ENCODE measurements at places on chromosomes 2 and 18.

GRCh38 chr2:157182204-157182709 is 75.2 kb upstream of the GALNT5 start:
- no peak for DNase-seq

GRCh38 chr2:1944986-1945385 is 200.7 kb upstream of the PXDN start:
- no peak for DNase-seq

GRCh38 chr18:58105888-58106260 is 61.8 kb downstream of the NEDD4L start:
- no peak for DNase-seq

GRCh38 chr18:27652480-27653121 is 467.5 kb upstream of the CHST9 start:
- DNase-seq, result no peak

GRCh38 chr2:129796225-129796624 is 183.2 kb upstream of the RAB6C start:
- no peak for DNase-seq

- no peak for DNase-seq
Measured at GRCh38 chr2:57979158-57979557, 67.4 kb upstream of the VRK2 start.

DNA sequence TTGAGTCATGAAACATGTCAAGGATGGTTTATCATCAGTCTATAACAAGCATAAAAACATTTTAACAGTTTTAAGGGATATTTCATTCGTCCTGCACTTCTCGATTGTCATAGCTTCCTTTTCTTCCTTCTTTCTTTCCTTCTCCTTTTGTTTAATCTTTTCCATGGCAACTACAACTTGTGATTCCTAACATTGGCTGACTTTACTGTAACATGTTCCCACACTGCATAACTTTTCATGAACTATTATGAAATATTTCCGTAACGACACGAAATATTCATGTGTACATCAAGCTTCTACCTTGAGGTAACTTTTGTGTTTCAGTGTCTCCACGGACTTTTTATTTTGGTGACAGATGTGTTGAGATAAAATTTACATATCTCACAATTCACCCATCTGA is 134.4 kb downstream of the ACTR3 start:
- no peak for DNase-seq

GRCh38 chr2:201444746-201445465 is 6.4 kb downstream of the TRAK2 start:
- no peak for DNase-seq

DNA sequence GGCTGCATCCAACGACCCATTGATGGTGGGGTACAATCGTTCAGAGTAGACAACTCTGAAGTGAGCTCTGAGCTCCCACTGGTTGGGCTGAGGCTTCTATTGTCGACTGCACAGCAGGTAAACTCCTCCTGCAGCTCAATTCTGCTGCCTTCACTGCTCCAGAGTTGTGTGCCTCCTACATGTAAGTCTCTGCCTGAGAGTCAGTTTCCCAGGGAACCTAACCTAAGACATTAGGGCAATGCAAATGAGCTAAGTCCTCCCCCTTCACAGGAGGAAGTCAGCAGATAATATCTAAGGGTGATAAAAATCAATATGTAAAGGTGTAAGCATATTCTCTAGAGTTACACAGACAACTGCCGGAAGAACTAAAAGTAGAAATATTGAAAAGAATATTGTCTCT is 22.5 kb upstream of the ACYP2 start:
- no peak for DNase-seq

Measured in SJSA1 (cell line).